ENCODE measurements at places on chromosomes 16 and 17. TPM values are rescaled to one million over a fixed set of nuclear protein-coding genes. Genes with fewer than 3 reads are reported as not detected.

- no peak for DNase-seq
- peak overlapping the region; percentile 60 for H3K27ac ChIP-seq
- no peaks in the 10 kb centered on the region for H3K27me3 ChIP-seq
- H3K4me3 ChIP-seq, result no peak overlapping the region
Measured at GRCh38 chr16:75043175-75043895, 44.5 kb downstream of the ZNRF1 start.

GRCh38 chr16:89765292-89765830, 44.0 kb downstream of the ZNF276 start:
- no peaks in the 10 kb centered on the region for H3K4me1 ChIP-seq
- no peak overlapping the region for H3K27ac ChIP-seq
- no peaks in the 10 kb centered on the region for H3K36me3 ChIP-seq
- DNase-seq, result no peak
- H3K4me3 ChIP-seq, result no peak overlapping the region

Gene KRTAP3-1
- not detected for total RNA-seq

DNA sequence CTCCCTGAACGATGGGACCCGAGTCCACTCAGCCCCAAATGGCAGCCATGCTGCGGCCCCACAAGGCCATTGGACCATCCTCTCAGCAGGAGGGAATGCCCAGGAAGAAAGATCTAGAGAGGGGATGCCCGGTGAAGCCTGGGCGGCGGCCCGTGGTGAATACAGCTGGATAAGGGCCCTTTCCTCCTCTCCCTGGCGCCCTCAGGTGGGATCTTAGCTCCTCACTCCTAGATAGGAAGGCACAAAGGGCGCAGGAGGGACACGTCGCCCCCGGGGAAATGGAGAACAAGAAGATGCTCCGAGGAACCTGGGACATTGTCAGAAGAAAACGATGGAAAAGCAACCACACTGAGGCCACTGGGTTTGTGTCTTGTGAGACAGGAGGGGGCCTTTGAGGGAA, 2.5 kb downstream of the CD300C start:
- H3K27me3 ChIP-seq, result no peaks in the 10 kb centered on the region
- no peaks in the 10 kb centered on the region for H3K4me1 ChIP-seq
- no peak overlapping the region for H3K27ac ChIP-seq
- DNase-seq, result no peak

Gene GPRC5B
- total RNA-seq, result 27.0 TPM

Gene DPEP3
- total RNA-seq, result not detected

Gene NTN3
- total RNA-seq, result 0.42 TPM

- DNase-seq, result no peak
- no peaks in the 10 kb centered on the region for H3K4me1 ChIP-seq
- no peak overlapping the region for H3K27ac ChIP-seq
- H3K36me3 ChIP-seq, result no peaks in the 10 kb centered on the region
- H3K27me3 ChIP-seq, result no peaks in the 10 kb centered on the region
Measured at GRCh38 chr17:62981933-62982332, 15.9 kb downstream of the TANC2 start.

GRCh38 chr17:15456496-15456895, 10.9 kb downstream of the CDRT4 start:
- DNase-seq, result no peak
- peak overlapping the region; percentile 67 for H3K27ac ChIP-seq
- no peak overlapping the region for H3K4me3 ChIP-seq
- no peaks in the 10 kb centered on the region for H3K27me3 ChIP-seq

Gene RCVRN
- 0.52 TPM for total RNA-seq

GRCh38 chr16:31350275-31351005, 4.5 kb upstream of the ITGAX start:
- peaks cover 17% of the 10 kb centered on the region for H3K27me3 ChIP-seq
- no peaks in the 10 kb centered on the region for H3K36me3 ChIP-seq
- H3K4me1 ChIP-seq, result no peaks in the 10 kb centered on the region
- no peak for DNase-seq
- H3K4me3 ChIP-seq, result no peak overlapping the region

- no peaks in the 10 kb centered on the region for H3K27me3 ChIP-seq
- H3K4me1 ChIP-seq, result peaks cover 47% of the 10 kb centered on the region
- peaks cover 86% of the 10 kb centered on the region for H3K36me3 ChIP-seq
- no peak overlapping the region for H3K27ac ChIP-seq
Measured at GRCh38 chr17:29577001-29577370, 8.5 kb downstream of the TP53I13 start.

GRCh38 chr16:4358831-4359561, 7.9 kb upstream of the PAM16 start:
- H3K27me3 ChIP-seq, result no peaks in the 10 kb centered on the region
- H3K4me1 ChIP-seq, result peaks cover 5% of the 10 kb centered on the region
- H3K27ac ChIP-seq, result no peak overlapping the region
- no peak overlapping the region for H3K4me3 ChIP-seq
- no peak for DNase-seq
- H3K36me3 ChIP-seq, result peaks cover 61% of the 10 kb centered on the region

GRCh38 chr17:44267818-44268490, at the start of gene SLC4A1:
SLC4A1 (minus strand) TSS chr17:44268135; CDS start chr17:44262866, 5,269 bp downstream.
- DNase-seq, result no peak
- no peaks in the 10 kb centered on the region for H3K27me3 ChIP-seq
- H3K36me3 ChIP-seq, result no peaks in the 10 kb centered on the region

Gene TBC1D3G
- total RNA-seq, result not detected

GRCh38 chr16:55949518-55949917, 74.3 kb upstream of the CES5A start:
- no peaks in the 10 kb centered on the region for H3K27me3 ChIP-seq
- H3K4me1 ChIP-seq, result no peaks in the 10 kb centered on the region
- H3K27ac ChIP-seq, result no peak overlapping the region
- no peaks in the 10 kb centered on the region for H3K36me3 ChIP-seq
- no peak overlapping the region for H3K4me3 ChIP-seq

Gene MYH8
- not detected for total RNA-seq

- no peak overlapping the region for H3K4me3 ChIP-seq
- no peak for DNase-seq
- peaks cover 6% of the 10 kb centered on the region for H3K36me3 ChIP-seq
- no peaks in the 10 kb centered on the region for H3K4me1 ChIP-seq
- no peaks in the 10 kb centered on the region for H3K27me3 ChIP-seq
Measured at GRCh38 chr17:6098050-6098822, 28.1 kb downstream of the WSCD1 start.

Gene CRHR1
- total RNA-seq, result 0.50 TPM

Gene TCAP
- 0.99 TPM for total RNA-seq

GRCh38 chr16:83115491-83116232, 488.9 kb downstream of the CDH13 start:
- no peaks in the 10 kb centered on the region for H3K27me3 ChIP-seq
- H3K27ac ChIP-seq, result no peak overlapping the region
- H3K4me1 ChIP-seq, result no peaks in the 10 kb centered on the region
- H3K4me3 ChIP-seq, result no peak overlapping the region
- DNase-seq, result no peak
- H3K36me3 ChIP-seq, result no peaks in the 10 kb centered on the region

DNA sequence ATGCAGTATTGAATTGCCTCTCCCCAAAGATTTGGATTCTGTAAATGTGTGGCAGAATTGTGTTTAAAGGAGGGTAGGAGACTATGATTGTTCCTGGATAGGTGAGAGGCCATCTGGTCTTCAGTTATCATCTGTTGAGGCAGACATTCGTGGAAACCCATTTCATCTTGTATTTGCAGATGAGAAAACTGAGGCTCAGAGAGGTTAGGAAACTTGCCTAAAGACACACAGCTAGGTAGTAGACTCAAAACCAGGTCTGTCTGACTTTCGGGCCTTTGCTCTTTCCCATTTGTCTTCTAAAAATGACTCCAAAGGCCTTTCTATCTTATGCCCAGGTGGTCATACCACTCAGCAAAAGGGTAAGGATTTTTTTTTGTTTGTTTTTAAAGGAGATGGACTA, 210.3 kb downstream of the SHISA9 start:
- peaks cover 14% of the 10 kb centered on the region for H3K4me1 ChIP-seq
- no peak overlapping the region for H3K4me3 ChIP-seq
- H3K36me3 ChIP-seq, result no peaks in the 10 kb centered on the region
- DNase-seq, result no peak
- H3K27ac ChIP-seq, result no peak overlapping the region

Gene ETV4
- total RNA-seq, result 1.3 TPM

DNA sequence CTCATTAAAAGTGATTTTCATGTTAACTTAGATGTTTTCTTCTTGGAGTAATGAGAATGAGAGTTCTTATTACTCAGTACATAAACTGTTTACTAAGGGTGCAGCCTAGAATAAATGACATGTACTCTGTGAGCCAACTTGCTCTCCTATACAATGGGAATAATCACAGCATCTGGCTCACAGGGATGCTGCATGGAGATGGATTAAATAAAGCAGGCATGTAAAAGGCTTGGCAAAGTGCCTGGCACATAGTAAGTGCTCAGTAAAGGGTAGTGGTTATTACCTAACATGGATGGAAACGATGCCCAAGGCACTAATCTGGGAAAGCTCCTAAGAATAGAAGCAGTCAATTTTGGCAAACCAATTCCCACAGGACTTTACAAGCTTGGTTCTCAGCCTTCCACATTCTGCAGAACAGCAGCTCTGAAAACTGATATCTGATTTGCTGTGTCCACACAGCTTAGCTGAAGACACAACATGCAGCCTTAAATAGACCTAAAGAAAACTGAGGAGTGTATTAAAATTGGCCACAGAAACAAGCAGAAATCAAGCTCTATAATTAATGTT, 176.1 kb downstream of the ABCC12 start:
- no peak overlapping the region for H3K27ac ChIP-seq
- peak; percentile 70 for DNase-seq

DNA sequence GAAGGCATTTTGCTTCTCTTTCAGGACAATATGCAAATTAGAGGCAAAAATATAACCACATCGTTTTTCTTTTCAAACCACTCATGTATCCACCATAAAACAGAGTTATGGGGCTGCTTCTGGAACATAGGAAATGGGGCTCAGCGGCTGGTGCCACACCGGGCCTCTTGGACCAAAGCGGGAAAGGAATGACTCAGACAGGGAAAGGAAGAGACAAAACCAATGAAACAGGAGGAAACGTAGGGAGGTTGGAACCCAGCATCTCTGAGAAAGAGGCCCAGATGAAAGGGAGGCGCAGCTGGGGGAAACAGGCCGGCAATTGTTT, 28.5 kb downstream of the CUEDC1 start:
- peaks cover 100% of the 10 kb centered on the region for H3K4me1 ChIP-seq
- peak overlapping the region; percentile 98 for H3K27ac ChIP-seq
- H3K27me3 ChIP-seq, result no peaks in the 10 kb centered on the region
- no peaks in the 10 kb centered on the region for H3K36me3 ChIP-seq
- DNase-seq, result no peak
- no peak overlapping the region for H3K4me3 ChIP-seq

GRCh38 chr16:27374804-27375425, 27.1 kb upstream of the IL21R start:
- H3K27me3 ChIP-seq, result no peaks in the 10 kb centered on the region
- no peaks in the 10 kb centered on the region for H3K36me3 ChIP-seq
- DNase-seq, result no peak
- H3K4me1 ChIP-seq, result no peaks in the 10 kb centered on the region
- no peak overlapping the region for H3K27ac ChIP-seq

- no peaks in the 10 kb centered on the region for H3K36me3 ChIP-seq
- no peaks in the 10 kb centered on the region for H3K4me1 ChIP-seq
- DNase-seq, result no peak
- no peaks in the 10 kb centered on the region for H3K27me3 ChIP-seq
Measured at GRCh38 chr16:48681520-48681919, 71.5 kb upstream of the N4BP1 start.

Gene TNFRSF13B
- not detected for total RNA-seq

- H3K4me3 ChIP-seq, result no peak overlapping the region
- H3K27ac ChIP-seq, result no peak overlapping the region
- no peaks in the 10 kb centered on the region for H3K27me3 ChIP-seq
- H3K36me3 ChIP-seq, result no peaks in the 10 kb centered on the region
Measured at GRCh38 chr17:9199571-9200551, 178.6 kb downstream of the NTN1 start.

DNA sequence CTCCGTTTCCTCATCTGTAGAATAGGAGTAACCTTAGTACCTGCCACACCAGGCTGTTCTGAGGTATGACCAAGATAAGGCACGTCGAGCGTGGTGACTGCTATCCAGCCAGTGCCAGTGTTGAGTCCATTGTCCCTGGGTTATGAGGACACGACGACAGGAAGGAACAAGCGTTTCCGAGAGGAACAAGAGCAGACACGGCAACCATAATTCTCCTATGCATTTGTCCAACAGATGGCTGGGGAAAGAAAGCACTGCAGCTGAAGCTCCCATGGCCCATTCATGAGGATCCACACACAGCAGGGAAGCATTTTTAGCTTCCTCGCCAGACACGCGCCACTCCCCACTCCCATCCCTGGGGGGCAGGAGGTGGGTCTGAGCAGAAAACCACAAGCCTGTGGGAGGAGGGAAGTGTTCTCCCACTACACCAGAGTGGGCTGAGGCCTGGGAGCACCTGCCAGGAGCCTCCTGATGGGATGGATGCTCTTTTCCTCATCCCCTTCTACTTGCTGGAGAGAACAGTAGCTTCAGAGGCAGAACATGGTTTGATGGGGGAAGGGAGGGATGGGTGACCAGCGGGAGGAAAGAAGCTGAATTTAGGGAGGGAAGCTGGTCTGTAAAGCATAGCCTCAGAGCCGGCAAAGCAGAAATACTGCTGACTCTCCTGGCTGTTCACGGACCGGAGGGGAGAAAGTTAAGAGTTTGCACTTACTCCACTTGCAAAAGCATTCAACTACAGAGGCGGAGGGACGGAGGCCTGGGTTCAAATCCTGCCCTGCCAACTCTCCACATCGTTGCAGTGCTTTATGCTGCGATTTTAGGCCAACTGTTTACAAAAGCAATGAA, 2.7 kb downstream of the COTL1 start:
- H3K27ac ChIP-seq, result no peak overlapping the region
- peaks cover 75% of the 10 kb centered on the region for H3K4me1 ChIP-seq
- H3K36me3 ChIP-seq, result no peaks in the 10 kb centered on the region

Gene MYH2
- total RNA-seq, result 0.33 TPM

- H3K27me3 ChIP-seq, result no peaks in the 10 kb centered on the region
- no peak overlapping the region for H3K4me3 ChIP-seq
- H3K27ac ChIP-seq, result no peak overlapping the region
- no peak for DNase-seq
- no peaks in the 10 kb centered on the region for H3K36me3 ChIP-seq
- H3K4me1 ChIP-seq, result no peaks in the 10 kb centered on the region
Measured at GRCh38 chr16:60143348-60143705, 1409.2 kb upstream of the GOT2 start.

DNA sequence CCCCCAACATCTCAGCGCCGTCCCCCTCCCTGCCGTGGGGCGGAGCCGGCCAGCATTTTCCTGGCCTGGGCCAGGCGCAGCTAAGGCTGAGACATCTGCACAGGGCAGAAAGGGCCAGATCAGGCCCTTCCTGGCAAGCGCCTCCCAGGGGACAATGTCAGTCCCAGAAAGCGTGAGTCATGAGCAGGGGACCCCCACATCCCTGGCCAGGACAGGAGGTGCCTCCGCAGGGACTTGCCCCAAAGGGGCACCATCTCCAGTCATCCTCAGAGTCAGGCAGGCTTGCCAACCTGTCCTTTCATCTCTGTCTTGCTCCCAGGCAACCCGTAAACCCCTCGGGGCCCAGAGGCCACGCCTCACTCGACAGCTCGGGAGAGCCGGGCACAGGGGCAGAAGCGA, 43.2 kb downstream of the SOCS1 start:
- H3K27me3 ChIP-seq, result peaks cover 27% of the 10 kb centered on the region
- no peak overlapping the region for H3K27ac ChIP-seq
- H3K4me1 ChIP-seq, result no peaks in the 10 kb centered on the region
- DNase-seq, result no peak
- H3K4me3 ChIP-seq, result no peak overlapping the region

GRCh38 chr17:51289696-51290111, 29.4 kb downstream of the UTP18 start:
- H3K27ac ChIP-seq, result peak overlapping the region; percentile 65
- no peak overlapping the region for H3K4me3 ChIP-seq
- peaks cover 76% of the 10 kb centered on the region for H3K36me3 ChIP-seq
- no peaks in the 10 kb centered on the region for H3K4me1 ChIP-seq
- no peak for DNase-seq

- peaks cover 13% of the 10 kb centered on the region for H3K36me3 ChIP-seq
- H3K27ac ChIP-seq, result no peak overlapping the region
- peaks cover 5% of the 10 kb centered on the region for H3K4me1 ChIP-seq
- no peak overlapping the region for H3K4me3 ChIP-seq
- DNase-seq, result no peak
- no peaks in the 10 kb centered on the region for H3K27me3 ChIP-seq
Measured at GRCh38 chr17:75558666-75559530, 28.7 kb upstream of the MYO15B start.

Data from esophagus muscularis mucosa (tissue), 4 donors.